ENCODE measurements at places on chromosomes 11 and 22.

DNA sequence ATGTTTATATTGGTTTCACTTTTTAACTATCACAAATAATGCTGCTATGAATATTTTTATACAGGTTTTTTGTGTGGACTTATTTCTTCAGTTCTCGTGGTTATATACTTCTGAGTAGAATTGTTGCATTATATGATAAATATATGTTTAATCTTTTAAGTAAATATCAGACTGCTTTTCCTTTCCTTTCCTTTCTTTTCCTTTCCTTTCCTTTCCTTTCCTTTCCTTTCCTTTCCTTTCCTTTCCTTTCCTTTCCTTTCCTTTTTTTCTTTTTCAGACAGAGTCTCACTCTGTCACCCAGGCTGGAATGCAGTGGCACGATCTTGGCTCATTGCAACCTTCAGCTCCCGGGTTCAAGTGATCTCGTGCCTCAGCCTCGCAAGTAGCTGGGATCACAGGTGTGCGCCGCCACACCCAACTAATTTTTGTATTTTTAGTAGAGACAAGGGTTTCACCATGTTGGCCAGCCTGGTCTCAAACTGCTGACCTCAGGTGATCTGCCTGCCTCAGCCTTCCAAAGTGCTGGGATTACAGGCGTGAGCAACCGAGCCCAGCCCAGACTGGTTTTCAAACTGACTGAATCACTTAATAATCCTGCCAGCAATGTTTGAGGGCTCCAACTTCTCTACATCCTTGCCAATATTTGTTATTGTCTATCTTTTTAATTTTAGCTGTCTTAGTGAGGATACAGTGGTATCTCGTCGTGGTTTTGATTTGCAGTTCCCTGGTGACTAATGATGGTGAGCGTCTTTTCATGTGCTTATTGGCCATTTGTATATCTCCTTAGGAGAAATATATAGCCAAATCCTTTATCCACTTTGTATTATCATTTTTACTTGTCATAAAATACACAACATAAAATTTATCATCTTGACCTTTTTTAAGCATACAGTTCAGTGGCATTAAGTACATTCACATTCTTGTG lies 21.9 kb downstream of the HTR3B start:
- DNase-seq, result no peak

DNA sequence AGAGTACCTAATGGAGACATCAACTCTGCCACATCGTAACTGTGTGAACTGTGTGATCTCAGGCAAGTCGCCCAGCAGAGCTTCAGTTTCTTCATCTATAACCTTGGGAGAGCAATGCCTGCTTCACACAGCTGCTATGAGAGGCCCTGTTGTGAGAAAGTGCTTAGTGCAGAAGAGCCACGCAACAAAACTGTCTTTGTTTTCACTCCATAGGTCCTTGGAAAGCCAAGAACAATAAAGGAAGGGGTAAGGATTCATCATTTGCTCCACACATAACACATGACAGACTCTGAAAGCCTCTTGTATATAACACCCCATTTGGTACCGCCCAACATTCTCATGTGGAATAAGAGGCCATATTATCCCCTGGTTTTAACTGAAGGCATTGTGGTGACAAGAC lies 231.9 kb upstream of the ISX start:
- no peak for DNase-seq

DNA sequence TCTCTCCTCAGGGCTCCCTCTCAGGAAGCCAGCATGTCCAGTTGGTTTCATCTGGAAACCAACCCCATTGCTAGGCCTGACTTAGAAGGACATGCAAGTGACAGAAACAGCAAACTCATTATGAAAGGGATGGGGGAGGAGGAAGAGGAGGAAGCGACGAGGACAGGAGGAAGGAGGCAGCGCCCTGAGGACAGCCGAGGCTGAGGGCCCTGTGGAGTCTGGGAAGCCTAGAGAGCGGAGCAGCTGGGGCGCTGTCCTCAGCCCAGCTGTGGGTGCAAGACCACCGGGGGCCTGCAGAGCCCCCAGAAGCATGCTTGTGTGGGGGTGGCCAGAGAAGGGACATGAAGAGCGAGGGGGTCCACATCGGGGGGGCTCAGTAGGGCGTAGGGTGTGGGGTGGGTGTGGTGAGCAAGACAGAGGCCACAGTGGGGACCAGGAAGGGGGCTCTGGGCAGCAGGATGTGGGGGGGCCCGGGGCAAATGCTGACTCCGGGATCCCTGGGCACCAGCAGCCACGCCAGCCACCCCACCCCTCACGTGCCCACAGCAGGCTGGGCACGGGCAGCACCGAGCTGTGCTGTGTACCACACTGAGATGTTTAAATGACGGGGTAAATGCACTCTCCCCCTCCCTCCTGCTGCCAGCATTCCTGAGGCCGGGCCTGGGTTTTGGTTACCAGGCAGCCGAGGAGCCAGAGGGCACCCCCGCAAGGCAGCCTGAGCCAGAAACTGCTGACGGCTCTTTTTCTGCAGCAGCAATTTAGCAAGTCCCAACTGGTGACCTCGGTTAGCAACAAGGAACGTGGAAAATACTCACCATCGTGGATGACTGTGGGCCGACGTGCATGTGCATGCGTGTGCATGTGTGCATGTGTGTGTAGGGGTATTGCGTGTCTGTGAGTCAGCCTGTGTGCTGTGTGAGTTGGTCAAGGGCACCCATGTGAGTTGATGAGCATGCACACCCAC lies 82.7 kb upstream of the LINC01488 start:
- DNase-seq, result no peak

DNA sequence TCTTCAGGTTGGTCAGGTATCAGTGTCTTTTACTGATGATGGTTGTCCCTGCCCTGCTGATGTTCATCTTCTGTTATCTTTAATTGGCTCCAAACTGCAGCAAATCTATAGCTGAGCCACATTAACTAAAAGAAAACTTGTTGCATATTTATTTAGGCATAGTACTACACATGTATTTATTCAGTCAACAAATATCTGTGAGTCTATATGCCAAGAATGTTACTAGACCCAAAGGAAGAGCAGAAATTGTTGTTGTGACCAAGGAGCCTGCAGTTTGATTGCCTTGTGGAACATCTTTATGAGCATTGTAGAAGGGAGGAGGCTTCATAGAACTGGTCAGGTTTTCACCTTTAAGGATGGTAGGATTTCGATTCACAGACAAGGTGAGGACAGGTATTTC lies 10.1 kb downstream of the BMAL1 start:
- no peak for DNase-seq

DNA sequence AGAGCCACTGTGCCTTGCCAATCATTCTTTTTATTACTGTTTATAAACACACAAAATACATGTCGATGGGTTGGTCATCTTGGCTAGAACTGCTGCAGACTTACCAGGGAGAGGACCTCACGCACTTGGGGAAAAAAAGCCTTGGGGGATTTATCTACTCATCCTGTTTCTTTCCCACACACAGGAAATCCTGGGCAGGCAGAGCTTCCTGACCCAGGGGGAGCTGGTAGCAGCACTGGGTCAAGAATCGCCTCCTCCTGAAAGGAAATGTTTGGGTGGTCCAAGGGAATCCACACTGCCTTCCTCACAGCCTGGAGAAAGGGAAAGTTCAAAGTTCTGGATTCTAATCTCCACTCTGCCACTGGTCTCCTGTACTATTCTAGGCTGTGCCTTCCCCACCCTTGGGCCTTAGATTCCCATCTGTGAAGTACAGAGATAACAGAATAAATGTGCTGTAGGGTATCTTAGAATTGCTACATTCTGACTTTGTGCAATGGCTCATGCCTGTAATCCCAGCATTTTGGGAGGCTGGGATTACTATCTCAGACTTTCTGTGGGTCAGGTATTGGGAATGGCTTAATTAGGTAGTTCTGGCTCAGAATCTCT lies 31.2 kb upstream of the SMTN start:
- DNase-seq, result no peak

DNA sequence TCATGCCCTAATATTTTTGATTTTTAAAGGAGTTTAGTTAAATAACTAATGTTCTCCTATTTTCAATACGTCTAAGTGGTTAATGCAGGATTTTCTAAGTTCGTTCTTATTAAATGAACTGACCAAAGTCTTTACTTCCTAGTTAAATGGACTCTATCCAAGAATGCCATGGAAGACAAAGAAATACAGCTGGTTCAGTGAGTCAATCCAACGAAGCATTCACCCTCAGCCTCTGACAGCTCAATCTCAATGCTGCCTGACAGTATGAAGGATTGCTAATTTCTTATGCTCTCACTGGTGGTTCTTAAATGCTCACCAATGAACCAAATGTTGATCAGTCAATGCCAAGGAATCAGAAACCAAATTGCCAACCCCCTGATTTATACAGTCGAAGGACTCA lies 219.4 kb downstream of the CADM1 start:
- no peak for DNase-seq

DNA sequence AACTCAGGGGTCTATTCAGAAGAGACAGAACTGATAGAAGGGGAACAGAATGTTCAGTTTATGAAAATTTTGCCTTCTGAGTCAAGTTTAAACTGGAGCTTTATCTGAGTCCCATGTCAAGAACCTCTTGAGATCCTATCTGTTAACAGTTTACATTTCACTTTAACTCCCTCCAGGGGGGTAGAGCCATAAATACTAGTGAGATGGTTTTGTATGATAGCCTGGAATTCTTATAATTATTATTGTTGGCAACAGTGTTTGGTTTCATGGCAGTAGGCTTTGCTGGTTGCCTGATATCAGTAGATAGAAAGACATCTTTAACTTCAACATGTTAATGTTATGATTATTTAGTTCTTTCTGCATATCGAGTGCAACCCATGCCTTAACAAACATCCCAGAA lies 498.5 kb downstream of the INSC start:
- no peak for DNase-seq

DNA sequence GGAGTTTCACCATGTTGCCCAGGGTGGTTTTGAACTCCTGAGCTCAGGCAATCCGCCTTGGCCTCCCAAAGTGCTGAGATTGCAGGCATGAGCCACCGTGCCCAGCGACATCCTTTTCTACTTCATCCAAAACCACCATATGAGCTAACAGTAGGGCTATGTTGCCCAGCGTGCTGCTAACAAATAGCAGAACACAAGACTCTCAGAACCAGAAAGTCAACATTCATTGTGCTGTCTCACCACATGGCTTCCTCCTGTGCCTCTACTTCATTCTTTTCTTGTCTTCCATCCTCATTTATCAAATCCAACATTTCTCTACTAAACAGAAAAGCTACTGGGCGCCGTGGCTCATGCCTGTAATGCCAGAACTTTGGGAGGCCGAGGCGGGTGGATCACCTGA lies 12.0 kb upstream of the DENND5A start:
- DNase-seq, result no peak

- no peak for DNase-seq
Measured at GRCh38 chr11:23284631-23285030, 424.4 kb upstream of the CCDC179 start.

Data from stimulated activated CD8-positive, alpha-beta memory T cell treated with anti-CD3 and anti-CD28 coated beads, Interleukin-4, amount 100 ng/mL, for 1 hour (primary cell).